NCI-H446 treated with DMSO at 0.1 percent for 48 hours (cell line): ENCODE measurements at places on chromosomes 1 and 21.

GRCh38 chr1:186503190-186503589, 42.3 kb upstream of the PDC start:
- DNase-seq: no peak

- no peak for DNase-seq
Measured at GRCh38 chr1:25821112-25821476, 1.3 kb downstream of the MTFR1L start.

DNA sequence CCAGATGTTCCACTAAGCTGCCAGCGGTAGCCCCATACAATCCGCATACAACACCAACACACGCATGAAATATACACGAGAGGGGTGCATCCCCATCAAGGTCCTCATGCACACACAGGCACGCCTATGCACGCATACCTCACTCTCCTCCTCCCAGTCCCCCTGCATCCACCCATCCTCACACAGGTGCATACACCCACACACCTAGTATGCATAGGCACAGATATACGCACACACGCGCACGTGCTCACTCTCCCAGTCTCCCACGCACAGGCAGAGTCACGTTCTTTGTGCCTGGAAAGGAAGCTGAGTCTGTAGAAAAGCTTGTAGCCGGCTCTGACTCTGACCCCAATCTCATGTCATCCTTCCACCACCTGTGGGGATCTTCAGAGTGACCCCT, 16.9 kb upstream of the PADI2 start:
- DNase-seq: no peak

DNA sequence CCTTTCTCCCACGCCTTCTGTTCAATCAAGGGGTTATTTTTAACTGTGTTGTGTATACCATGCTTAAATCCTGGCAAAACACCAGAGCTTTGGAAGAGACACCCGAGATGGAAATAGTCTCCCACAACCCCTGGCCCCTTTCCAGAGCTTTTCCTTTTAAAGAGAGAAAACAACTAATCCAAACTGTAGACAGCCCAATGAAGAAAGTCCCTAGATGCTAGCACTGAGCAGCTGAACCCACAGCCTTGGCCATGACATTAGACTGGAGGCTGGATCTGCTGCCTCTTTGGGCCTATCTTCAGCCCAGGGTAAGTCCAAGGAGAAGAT, 64.9 kb upstream of the ARTN start:
- DNase-seq: peak; percentile 84

DNA sequence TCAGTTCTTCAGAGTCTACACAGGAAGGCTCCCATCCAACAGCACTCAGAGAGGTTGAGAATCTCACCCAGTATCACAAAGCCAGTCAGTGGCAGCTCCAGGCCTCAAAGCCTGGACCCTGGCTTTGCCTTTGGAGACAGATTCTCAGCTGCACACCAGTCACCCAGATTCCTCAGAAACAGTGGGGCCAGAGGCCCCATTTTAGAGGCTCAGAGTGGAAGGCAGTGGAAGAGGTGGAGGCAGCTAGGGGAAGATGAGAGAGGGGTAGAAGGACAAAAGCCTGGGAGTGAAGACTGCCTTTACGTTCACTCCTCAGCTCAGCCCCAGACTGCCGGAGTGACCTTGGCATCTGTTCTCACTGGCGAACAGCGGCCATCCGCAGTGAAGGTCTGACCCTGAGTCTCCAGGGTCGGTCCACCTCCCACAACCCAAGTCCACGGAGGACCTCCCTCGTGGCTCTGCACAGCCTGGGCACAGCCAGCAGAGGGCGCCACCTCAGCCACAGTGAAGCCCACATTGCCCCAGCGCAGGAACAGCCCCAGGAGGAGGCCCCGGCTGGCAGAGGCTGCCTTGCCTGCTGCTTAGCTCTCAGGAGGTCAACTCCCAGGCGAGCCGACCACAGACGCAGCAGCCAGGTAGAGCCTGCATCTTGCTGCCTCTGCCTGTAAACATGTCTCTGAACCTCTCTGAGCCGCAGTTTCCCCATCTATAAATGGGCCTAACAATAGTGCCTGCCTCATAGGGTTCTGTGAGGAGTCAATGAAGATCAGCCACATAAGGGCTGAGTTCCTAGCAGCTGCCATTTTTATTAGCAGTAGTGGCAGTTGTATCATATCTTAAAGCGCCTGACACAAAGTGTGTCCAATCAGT, 5.9 kb upstream of the FNDC5 start:
- DNase-seq: no peak

DNA sequence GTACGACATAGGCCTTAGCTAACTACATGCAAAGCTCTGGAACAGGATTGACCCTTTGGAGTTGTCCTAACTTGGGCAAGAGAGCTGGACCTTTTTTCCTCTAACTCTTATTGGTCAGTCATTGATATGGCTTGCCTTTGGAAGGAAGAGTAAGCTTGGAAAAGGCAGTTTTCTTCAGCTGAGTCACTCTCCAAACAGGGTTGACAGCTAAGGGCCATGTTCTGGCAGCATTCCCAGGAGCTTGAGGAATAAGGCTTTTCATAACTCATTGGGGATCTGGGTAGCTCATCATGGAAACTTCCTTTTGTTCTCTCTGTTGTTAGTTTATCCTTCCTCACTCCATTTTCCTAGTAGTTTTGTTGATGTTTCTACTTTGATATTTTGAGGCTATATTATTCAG, 14.5 kb upstream of the ERRFI1 start:
- DNase-seq: peak; percentile 92

- no peak for DNase-seq
Measured at GRCh38 chr21:36310016-36310415, 10.0 kb upstream of the MORC3 start.

- DNase-seq: peak; percentile 56
Measured at GRCh38 chr1:84689514-84690396, 506 bp downstream of the SSX2IP start.

GRCh38 chr1:33965086-33965485, 101.2 kb downstream of the HMGB4 start:
- no peak for DNase-seq

DNA sequence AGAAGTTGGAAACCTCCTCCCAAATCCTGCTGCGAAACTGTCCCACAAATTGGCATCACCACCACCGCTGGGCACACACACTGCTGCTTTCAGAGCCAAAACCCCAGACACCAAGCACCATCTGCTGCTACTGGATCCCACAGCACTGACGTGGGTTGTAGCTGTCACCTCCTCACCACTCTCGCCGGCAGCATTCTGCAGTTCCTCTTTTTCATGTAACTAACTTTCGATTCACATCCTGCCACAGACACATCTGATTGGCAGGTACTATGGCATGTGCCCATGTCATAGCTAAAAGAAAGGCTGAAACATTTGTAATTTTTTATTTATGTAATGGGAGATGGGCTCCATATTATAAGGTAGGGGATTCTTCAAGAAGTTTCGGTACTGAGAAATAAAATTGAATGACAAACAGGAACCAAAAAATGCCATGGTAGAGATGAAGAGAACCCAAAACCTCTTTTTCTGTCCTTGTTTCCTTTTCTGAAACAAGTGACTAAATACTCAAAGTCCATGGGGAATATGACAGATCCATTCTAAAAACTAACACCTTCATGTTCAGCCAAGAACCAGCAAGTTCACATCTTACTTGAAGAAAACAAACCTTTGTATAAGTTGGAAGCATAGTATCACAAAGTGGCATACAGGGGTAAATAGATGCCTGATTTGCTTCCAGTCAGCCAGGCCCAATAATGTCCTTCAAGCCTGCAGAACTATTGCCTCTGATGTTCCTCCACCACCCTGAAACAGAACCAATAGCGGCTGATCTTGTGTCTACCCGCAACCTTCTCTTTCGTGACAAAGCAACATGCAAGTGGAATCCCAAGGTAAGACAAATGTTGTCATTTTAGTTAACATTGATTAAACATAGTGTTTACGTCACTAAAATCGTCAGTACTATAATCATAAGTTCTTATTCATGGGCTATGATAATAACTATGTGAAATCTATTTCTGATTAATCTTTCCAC, 26.6 kb upstream of the RGS13 start:
- DNase-seq: peak; percentile 53

GRCh38 chr1:216914974-216915373, 191.7 kb upstream of the ESRRG start:
- no peak for DNase-seq

GRCh38 chr1:82086739-82087138, 286.0 kb downstream of the ADGRL2 start:
- no peak for DNase-seq

GRCh38 chr21:35026153-35026500, 23.0 kb downstream of the RUNX1 start:
- no peak for DNase-seq

- DNase-seq: no peak
Measured at GRCh38 chr1:9280015-9280860, 12.5 kb upstream of the SPSB1 start.

DNA sequence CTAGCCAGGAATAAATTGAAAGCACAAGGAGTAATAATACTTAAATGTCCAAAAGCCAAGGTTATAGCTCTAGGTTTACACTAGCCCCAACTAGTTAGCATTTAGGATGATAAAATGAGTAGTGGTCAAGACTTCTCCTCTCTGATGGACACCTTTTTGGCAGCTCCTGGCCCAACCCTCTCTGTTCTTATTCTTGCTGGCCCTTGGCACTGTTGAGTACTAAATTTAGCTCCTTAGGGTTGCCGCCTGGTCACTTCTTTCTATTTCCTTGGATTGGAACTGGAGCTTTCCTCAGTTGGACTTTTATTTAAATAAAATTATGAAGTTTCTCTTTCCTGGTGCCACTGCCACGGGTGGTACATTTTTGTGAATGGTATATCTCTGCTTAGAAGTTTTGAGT, 28.3 kb downstream of the ARID1A start:
- no peak for DNase-seq

- no peak for DNase-seq
Measured at GRCh38 chr1:154483941-154484803, 17.8 kb upstream of the TDRD10 start.
